ENCODE measurements at places on chromosomes 4 and X. TPM values are rescaled to one million over a fixed set of nuclear protein-coding genes. Genes with fewer than 3 reads are reported as not detected.

The KIF4A gene
- total RNA-seq, result 6.3 TPM

The P2RY4 gene
- total RNA-seq, result not detected

The FNIP2 gene
- 25.2 TPM for total RNA-seq

The GRID2 gene
- total RNA-seq, result not detected

DNA sequence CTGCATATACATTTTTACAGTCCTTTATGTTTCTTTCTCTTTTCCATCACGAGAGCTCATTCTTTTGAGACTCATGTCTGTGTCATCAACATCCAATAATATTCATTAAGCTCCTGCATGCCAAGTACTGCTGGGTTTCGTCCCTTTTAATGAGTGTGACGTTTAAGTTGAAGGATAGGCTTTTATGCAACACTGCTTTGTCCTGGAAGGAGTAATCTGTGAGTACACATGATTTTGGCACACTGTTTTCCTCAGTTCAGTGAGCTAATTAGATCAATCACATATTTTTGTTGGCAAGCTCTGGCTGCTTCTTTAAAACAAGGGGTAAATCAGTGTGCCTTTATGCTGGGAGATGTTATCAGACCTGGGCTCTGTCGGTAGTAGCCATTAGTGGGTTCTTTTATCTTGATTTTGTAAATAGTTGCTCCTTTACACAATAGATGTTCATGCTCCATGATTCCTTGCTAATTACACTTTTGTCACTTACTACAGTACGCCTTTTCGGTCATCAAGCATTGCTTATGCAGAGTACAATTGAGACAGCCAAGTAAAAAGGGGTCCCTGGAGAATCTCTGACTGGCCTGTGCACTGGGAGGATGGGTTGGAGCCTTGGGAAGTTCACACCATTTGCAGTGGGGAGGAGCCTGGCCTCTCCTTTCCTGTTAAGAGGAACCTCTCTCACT is 132.6 kb downstream of the FHIP1A start:
- no peak for DNase-seq

- no peak for DNase-seq
Observed at GRCh38 chrX:13511241-13511943, 58.0 kb upstream of the EGFL6 start.

- no peak for DNase-seq
Observed at GRCh38 chr4:114922592-114922933, 190.9 kb downstream of the NDST4 start.

The SUPT20HL2 gene
- not detected for total RNA-seq

- DNase-seq, result no peak
Observed at GRCh38 chr4:147760176-147760575, 28.3 kb downstream of the ARHGAP10 start.

The DCX gene
- total RNA-seq, result not detected

GRCh38 chr4:140330311-140330900 is 43.0 kb upstream of the SCOC start:
- peak; percentile 41 for DNase-seq

- DNase-seq, result no peak
Observed at GRCh38 chr4:55372259-55372658, 23.5 kb upstream of the TMEM165 start.

GRCh38 chr4:98803251-98803650 is 125.7 kb downstream of the EIF4E start:
- no peak for DNase-seq

DNA sequence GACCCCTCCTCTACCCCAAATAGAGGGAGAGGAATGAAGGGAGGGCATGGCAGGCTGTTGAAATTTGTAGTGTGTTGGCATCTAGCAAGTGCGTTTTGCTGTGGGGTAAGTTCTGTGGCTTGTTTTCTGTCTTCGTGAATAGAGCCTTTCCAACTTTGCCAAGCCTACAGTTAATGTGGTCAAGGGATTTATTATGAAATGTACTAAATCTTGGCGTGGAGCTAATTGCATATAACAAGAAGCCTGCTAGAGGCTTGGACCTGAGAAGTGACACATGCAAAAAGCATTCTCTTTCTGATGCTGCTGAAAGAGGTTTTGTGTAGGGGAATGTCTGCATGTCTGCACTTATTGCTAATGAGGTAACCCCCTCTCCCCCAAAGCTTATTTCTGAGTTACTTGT is 132.2 kb downstream of the BMPR1B start:
- no peak for DNase-seq

DNA sequence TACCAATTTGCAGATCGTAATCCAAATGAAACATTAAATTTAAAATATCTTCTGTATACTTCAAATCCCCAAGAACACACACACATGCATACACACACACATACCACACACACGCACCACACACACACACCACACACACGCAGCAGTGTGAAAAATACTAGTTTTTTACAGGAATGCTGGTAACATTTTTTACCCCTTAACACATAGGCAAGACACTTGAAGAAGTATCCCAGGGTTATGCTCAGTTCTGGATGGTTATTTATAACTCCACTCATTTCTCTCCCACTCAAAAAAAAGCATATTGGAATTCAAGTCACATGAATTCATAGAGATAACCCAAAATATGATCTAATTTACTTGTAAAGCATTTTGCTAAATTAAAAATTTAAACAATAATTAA is 325.5 kb upstream of the SLC7A11 start:
- no peak for DNase-seq

DNA sequence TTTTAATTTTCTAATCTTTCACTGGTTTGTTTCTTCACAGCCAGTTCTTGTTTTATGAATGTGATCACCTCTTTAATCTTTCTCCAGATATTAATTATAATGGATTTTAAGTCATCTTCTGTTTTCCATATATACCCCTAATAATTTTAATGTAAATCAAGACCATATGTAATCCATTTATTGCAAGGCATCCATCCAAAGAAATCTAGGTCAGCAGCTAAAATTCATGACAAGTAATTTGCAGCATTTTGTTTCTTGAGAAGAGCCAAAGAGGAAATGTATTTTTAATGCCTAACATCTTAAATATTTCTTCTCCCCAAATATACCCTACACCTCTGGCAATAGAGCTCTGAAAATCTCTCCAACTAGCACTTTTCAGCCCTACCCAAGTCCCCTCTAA is 81.1 kb downstream of the SUPT20HL2 start:
- no peak for DNase-seq

DNA sequence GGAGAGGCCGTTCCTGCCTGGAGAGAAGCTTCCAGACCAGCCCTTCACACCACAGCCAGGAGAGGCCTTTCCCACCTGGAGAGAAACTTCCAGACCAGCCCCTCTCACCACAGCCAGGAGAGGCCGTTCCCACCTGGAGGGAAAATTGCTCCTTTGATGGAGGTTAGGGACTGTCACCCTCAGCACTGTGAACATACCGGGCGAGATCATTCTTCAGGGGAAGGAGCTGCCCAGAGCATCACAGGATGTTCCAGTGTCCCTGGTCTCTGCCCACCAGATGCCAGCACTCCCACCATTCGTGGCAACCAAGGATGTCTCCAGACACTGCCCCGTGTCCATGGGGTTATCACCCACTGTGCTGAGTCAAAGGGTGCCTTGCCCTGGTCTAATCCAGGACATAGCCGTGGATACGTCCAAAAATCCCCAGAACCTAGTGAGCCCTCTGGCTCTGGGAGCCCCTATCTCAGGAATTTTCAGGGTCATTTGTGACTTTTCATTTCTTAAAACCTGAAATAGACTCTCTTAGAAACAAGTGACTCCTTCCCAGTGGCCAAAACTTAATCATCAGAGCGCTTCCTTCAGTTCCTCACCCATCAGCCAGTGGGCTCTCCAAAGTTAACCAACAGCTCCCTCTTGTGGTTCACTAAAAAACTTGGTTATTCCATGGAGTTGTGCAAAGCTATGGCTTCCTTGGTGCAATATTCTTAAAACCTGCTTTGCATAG is 80.2 kb downstream of the CRMP1 start:
- peak; percentile 44 for DNase-seq
